GM20000 (cell line): ENCODE measurements at places on chromosomes 4 and X.

DNA sequence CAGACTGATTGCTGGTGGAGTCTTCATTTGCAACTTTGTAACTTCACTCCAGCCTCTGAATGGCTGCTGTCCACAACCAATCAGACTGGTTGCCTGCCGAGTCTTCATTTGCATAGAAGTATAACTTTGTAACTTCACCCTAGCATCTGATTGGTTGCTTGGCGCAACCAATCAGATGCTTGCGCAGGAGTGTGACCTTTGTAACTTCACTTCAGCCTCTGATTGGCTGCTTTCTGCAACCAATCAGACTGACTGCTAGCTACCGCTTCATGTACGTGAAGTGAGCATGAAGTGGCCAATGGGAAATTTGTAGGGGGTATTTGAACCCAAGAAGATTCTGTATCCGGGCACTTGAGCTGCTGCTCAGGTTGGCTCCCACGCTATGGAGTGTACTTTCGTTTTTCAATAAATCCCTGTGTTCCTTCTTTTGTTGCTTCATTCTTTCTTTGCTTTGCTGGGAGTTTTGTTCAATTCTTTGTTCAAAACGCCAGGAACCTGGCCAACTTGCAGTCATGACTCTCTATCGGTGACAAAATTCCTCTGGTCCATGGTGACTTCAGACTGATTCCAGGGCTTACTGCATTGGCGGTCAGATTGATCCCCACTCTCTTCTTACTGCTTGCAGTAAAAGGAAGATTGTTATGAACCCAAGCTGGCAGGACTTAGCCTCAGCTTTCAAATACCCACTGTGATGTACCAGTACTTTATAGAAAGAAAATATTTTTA lies 46.4 kb upstream of the FGG start:
- no peak for DNase-seq

DNA sequence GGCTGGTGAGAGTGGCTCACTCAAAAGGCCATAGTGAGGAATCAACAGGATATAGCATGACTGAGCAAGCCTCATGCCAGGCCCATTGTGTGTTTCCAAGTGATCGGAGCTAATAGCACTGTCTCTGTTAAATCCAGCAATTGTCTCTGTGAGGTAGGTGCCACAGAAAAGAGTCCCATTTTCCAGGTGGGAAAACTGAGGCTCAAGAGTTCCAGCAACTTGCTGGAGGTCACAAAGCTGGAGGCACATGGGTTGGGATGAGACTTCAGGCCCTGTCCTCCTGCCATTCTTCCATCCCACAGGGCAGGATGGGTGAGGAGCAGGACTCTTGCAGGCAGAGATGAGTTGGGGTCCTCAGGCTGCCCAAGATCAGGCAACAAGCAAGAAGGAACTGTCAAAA lies 1.1 kb upstream of the CYTL1 start:
- no peak for DNase-seq

DNA sequence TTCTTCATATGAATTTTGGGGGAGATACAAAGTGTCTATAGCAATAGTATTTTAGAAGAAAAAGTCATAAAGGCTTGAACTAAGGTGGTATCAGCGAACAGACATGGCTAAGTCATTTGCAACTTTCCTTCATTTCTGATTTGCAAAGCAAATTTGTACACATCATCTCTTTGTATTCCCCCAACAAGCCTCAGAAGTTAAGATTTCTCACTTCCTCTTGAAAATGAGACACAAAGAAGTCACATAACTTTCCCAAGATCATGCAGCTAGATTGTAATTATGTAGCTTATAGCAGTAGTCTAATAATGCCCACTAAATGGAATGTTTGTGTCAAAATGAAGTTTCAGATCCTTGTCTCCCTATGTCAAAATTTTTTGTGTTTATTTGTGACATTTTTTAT lies 709.8 kb upstream of the HS3ST1 start:
- no peak for DNase-seq

- DNase-seq: no peak
Measured at GRCh38 chrX:132171478-132171877, 43.7 kb upstream of the FRMD7 start.

DNA sequence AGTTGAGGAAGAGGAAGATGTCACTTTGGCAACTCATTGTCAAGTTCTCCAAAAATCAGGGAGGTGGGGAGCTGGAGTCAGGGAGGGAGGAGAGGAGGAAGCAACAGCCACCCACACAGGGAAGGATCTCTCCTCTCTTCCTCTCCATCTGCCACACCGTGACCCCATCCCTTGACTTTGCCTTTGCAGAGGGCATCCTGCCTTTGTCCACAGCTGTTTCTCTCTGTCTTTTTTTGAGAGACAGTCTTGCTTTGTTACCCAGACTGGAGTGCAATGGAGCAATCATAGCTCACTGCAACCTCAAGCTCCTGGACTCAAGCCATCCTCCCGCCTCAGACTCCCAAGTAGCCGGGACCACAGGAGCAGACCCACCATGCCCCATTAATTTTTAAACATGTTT lies 276.0 kb downstream of the SHOX start:
- no peak for DNase-seq

GRCh38 chrX:46016296-46016695 lies 528.9 kb downstream of the ZNF674 start:
- no peak for DNase-seq

DNA sequence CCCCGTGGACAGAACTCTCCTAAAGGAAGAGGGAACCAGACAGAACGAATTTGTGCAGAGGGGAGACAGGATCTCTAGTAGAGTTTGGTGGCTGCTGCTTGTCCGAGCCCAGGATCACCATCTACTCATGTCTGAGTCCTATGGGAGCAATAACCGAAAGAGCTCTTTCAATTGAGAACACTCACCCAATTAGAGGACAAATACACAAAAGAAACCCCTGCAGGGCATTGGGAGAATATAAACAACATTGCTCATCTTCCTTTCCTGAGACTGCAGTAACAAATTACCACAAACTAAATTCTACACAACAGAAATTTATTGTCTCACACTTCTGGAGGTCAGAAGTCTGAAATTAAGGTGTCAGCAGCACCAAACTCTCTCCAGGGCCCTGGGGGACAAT lies 65.6 kb downstream of the SPINK2 start:
- no peak for DNase-seq

GRCh38 chr4:140729344-140730049 lies 26.7 kb downstream of the TBC1D9 start:
- no peak for DNase-seq

DNA sequence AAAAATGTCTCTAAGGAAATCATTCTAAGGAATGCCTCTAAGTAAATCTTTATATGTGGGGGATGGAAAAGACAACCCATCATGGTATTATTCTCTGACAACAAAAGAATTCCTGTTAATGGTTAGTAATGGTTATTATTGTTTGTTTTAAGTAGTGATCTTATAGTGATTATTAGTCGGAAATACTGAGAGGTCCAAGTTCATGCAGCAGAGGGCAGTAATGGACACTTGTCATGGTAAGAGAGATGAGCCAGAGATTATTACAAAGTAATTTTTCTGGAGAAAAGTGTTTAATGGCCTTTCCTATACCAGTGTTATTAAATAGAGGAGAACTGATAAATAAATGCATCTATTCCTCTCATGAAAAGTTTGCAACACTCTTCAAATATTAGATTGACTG lies 8.1 kb upstream of the DKK2 start:
- DNase-seq: no peak

DNA sequence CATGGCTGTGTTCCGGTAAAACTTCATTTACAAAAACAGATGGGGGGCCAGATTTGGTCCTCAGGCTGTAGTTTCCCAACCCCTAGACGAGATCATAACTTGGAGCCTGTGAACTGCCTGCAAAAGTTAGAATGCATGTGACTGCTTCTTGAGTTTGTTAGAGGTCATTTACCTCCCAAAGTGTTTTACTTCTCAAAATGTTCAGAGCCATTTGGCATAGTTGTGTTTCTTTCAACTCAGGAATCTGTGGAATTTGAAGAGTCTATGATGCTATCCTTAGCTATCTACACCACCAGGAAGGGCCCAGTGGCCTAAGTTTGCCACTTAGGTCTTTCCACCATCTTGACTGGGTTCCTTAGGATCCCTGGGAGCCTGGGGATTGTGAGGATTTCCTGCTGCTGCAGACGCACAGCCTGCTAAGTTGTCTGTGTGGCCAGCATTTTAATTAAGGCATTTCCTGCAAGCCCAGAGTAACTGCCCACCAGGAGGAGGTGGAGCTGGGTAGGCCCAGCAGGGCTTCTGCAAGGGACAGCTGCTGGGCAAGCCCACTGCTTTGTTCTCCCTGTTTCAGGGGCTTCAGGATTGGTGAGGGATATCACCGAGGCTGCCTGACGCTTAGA lies 53.1 kb downstream of the CCNI start:
- DNase-seq: no peak

GRCh38 chr4:2406920-2407319 lies 11.5 kb downstream of the ZFYVE28 start:
- no peak for DNase-seq

GRCh38 chr4:24924309-24924781 lies 11.5 kb upstream of the CCDC149 start:
- DNase-seq: no peak

DNA sequence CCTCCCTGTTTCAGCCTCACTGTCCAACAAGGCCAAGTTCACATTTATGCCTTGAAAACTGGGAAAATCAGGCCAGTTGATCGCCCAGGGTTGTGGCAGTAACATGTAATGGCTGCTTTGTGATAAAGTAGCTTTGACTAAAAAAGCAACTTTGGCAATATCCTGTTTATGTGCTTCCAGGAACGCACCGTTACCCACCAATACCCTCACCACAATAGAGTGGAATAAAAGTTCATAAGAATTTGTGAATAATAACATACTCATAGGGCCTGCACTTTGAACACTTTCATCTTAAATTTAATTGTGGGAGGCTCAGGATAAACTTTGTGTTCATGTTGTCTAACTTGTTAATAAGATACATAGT lies 80.7 kb upstream of the MAML3 start:
- DNase-seq: no peak

DNA sequence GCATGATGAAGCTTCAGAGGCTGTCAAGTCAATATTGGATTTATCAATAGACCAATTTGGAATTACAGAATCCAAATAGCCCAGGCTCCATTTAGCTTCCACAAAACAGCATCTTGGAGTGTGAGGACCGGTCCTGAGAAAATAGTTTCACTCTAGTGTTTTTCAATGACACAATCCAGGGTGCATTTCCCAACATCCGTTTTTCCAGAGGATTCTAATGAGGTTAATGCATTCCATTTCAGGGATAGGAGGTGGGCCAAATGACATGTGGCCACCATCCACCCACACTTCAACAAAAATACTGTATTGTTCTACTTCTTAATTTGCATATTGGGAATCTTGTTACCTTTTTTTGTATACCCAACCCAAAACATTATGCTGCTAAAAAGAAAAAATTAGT lies 229.8 kb upstream of the LDB2 start:
- no peak for DNase-seq

DNA sequence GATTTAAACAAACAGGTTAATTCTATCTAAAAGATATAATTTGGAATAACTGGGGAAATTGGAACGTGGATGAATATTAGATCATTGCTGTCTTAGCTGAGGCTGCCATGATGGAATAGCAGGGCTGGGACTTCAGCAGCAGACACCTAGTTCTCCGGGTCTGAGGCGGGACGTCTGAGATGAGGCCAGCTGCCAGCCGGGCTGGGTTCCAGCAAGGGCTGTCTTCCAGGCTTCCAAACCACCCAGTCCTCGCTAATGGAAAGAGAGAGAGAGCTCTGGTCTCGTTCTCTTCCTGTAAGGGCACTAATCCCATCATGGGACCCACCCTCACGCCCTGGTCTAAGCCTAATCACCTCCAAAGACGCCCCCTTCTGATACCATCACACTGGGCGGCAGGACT lies 85.7 kb downstream of the ADRA2C start:
- DNase-seq: no peak

- no peak for DNase-seq
Measured at GRCh38 chr4:4969298-4969697, 50.0 kb downstream of the CYTL1 start.

- no peak for DNase-seq
Measured at GRCh38 chrX:120036704-120037103, 40.8 kb downstream of the RHOXF2B start.

DNA sequence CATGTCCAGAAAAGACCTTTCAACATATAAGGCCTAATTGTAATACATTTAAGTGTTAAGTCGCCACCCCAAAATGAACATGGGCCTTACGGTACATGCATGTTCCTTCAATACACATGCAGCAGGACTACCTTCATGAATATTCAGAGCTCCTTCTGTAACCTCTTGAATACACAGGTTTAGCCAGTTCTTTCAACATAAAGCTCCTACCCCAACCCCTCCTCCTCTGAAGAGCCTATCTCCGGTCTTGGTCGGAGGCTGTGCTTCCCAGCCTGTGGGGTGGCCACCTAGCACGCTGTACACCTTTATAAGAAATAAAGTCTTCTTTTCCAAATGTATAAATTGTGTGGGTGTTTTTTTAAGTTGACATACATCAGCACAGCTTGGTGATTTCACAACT lies 28.3 kb downstream of the NPY5R start:
- DNase-seq: no peak

DNA sequence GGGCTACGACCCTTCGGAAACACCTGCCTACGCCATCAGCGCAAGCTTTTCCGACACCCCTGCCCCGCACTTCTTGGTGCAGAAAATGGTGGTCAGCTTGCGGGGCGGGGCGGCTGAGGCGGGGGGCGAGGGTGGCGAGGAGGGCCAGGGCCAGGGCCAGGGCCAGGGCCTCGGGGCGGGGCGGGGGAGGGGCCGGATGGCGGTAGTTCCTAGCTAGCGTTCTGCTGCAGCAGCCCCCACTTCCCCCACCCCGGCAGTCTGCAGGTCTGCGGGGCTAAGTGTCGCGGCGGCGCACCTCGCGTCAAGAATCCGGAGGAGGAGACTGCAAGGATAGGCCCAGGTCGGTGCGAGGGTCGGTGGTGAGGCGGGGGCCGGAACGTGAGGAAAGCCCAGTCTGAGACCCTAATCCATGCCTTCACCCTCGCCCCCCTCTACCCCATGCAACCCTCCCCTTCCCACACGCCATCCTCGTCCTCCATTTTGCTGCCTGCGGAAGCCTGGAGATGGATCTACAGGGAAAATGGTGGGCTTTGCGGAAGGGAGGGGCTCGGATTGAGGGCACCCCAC lies 600 bp downstream of the BEX4 start:
- DNase-seq: peak; percentile 17

DNA sequence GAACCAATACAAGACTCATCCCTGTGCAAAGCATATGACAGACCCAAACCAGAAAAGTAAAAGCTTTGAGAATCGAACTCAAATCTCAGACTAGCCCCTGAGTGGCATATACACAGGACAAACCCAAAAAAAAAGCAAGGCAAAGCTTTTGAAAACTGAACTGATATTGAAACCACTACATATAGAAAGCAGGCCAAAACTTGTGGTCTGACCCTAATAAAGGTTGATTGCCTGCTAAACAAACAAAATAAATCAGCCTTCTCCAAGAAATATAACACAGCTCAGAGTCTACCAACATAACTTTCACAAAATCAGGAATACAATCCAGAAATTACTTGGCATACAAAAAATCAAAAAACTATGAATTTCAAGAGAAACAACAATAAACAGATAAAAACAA lies 40.3 kb downstream of the LRBA start:
- no peak for DNase-seq
